ENCODE measurements at places on chromosomes 3 and 15.

GRCh38 chr3:45689787-45690145, 570 bp downstream of the SACM1L start:
- no peak for DNase-seq

DNA sequence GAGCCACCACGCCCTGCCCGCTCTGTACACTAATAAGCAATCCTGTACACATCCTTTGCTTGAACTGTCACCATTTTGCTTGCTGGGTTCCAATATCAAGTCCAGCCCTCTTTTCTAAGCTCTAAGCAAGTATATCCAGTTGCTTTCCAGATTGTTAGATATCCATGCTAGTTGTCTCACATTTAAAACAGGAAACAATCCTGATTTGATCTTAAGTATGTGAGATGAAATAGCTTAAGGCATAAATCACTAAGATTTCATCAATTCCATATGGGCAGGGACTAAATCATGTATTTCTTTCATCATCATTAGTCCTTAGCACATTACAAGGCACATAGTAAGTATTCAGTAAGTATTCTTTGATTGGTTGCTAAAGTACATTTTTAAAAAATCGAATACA, 16.2 kb downstream of the ATP11B start:
- no peak for DNase-seq

DNA sequence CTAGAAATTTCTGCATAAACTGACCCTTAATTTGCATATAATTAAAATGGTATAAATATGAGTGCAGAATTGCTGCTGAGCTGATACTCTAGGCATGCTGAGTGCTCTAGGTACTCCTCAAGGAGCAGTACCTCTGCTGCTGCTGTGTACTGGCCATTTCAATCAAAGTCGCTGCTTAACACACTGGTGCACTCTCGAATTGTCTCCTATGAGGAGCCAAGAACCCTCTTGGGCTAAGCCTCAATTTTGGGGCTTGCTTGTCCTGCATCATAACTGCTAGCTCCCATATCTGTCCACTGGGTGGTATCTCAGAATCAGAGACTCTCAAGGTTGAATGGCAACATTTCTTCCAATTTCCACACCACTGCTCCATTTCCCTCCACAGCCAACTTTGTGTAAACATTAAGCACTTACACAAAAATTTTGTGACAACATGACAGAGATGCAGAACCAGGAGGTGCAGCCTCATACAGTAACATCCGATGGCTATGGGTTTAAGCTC, 82.5 kb downstream of the XXYLT1 start:
- DNase-seq: no peak

DNA sequence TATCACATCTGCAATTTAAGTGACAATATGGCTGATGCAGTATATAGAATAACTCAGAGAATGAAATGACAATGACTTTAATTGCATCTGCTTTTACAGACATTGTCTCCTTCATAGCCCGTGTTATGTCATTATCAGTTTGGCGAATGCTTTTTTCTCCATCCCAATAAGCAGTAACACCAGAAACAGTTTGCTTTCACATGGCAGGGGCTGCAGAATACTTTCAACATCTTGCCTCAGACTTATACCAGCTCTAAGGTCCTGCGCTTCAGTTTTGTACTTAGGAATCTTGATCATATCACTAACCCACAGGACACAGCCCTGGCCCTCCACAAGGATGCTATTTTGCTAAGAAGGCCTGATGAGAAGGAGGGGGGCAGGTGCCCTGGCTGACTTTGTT, 49.9 kb upstream of the SPESP1 start:
- no peak for DNase-seq

GRCh38 chr3:158668506-158668905, 3.9 kb downstream of the LXN start:
- DNase-seq: no peak

GRCh38 chr15:90994059-90994416, 297 bp downstream of the PRC1 start:
- DNase-seq: no peak

- DNase-seq: no peak
Observed at GRCh38 chr3:77134769-77135168, 94.9 kb downstream of the ROBO2 start.

- DNase-seq: no peak
Observed at GRCh38 chr15:80709542-80709941, 14.4 kb downstream of the ABHD17C start.
